CD14-positive monocyte (primary cell): ENCODE measurements at places on chromosomes 5 and 9.

- no peak for DNase-seq
Measured at GRCh38 chr9:35333551-35333950, 156.4 kb upstream of the RUSC2 start.

DNA sequence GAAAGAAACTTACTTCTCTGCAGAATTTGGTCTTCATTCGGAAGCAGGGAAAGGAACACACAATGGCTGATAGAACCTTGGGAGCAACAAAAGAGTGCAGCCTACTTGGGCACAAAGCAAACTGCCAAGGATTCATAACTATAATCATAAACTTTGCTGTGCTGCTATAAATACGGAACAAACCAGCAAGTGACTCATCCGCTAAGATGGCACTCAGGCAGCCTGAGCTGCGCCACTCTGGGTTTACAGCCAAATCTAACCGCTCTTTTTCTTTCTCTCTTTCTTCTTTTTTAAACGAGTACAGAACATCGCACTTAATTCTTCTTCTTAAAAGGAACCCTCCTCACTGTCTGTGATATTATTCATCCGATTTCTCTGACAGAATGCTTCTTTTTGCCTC lies 81.1 kb downstream of the PTPN3 start:
- no peak for DNase-seq

GRCh38 chr5:128534726-128535125 lies 3.3 kb downstream of the FBN2 start:
- no peak for DNase-seq

- no peak for DNase-seq
Measured at GRCh38 chr5:152622628-152623027, 217.5 kb upstream of the NMUR2 start.

- no peak for DNase-seq
Measured at GRCh38 chr9:35858458-35858857, 11.7 kb downstream of the OR13J1 start.

- no peak for DNase-seq
Measured at GRCh38 chr9:127087411-127087810, 35.0 kb downstream of the ANGPTL2 start.

- peak; percentile 50 for DNase-seq
Measured at GRCh38 chr5:14723701-14724132, 59.2 kb downstream of the OTULIN start.

- DNase-seq = no peak
Measured at GRCh38 chr5:170402508-170402907, 13.3 kb upstream of the KCNMB1 start.

- no peak for DNase-seq
Measured at GRCh38 chr5:10831419-10831818, 70.4 kb upstream of the DAP start.

GRCh38 chr9:124353811-124354274 lies 61.4 kb downstream of the PSMB7 start:
- DNase-seq = no peak

DNA sequence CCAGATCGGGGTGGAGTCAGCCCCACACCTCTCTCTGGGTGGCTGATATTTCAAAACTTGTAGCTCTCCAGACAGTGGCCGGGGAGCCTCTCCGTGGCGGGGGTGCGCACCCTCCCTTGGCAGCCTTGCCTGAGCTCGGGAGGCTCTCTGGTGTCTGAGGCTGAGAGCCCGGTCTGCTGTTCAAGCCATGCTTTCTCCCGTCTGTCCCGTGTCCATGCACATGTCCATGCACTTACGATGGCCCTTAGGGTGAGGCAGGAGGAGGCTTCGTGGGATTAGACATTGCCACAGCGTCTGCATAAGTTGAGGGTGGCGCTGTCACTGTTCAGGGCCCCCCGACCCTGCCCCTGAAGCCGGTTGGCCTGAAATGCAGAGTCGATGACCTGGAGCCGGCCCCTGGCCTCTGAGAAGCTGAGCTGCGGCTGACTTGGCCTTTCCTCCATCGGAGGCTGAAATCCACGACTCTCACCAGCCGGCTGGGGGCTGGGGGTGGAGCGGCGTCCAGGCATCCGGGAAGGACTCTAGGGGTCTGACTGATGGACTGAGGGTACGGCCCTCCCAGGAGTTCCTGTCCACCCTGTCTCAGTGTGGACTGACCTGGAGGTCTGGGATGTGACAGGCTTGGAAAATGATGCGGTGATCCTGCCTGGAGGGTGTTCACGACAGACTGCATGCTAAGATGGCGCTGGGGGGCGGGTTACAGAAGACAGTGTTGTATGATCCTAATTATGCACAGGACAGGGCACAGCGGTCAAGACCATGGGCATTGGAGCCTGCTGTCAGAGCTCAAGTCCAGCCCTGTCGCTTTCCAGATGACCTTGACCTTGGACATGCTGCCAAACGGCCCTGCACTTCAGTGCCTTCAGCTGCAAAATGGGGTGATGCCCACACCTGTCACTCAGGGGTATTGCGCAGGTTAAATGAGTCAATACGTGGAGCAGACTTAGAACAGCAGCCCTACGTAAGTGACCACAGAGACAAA lies 18.3 kb upstream of the SLC2A6 start:
- no peak for DNase-seq

- no peak for DNase-seq
Measured at GRCh38 chr5:168163966-168164365, 127.5 kb upstream of the WWC1 start.

- peak; percentile 55 for DNase-seq
Measured at GRCh38 chr9:88831713-88832407, 159.4 kb upstream of the S1PR3 start.

DNA sequence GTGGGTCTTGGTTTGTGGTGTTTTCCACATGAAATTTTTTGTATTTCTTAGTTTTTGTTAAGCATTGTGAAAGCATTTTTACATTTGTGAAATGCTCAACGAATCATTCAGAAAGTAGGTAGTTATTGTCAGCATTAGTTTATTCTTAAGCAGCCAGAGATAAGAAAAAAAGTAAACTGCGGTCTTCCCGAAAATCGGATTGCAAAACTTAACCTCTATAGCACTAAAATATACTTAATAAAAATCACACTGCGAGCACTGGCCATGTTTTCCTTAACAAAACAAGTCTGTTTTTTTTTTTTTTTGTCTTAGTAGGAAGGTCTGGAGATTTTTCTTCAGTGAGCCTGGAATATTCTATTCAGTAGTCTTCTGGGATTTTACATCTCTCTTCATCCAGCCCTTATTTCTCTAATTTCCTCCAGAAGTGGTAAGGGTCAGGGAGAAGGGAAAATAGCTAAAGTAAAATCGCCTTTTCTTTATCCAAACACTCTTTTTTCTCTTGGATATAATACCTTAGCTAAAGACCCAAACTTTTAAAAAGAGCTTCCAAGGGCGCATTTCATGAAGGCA lies 289.9 kb downstream of the DMAC1 start:
- DNase-seq = no peak

- peak; percentile 45 for DNase-seq
Measured at GRCh38 chr9:114677418-114677817, 4.6 kb downstream of the TEX48 start.

DNA sequence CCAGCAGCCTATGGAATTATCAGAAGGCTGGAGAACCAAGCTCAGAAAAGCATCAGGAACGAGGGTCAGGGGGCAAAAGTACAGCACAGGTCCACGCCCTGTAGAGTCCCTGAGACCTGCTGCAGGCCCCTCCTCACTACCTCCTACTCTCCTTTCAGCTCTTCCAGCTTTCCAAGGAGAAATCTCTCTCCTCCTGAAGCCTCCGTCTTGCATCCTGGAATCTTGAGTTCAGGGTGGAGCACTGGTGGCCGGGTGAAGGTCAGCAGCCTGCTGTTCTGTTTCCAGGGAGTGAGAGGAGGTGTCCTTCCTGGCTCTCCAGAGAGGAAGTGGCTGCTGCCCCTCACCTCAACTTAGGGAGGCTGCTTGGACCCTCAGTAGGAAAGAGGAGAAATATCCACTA lies 342.3 kb downstream of the ZSWIM6 start:
- no peak for DNase-seq

- peak; percentile 18 for DNase-seq
Measured at GRCh38 chr5:76143884-76144283, 60.7 kb downstream of the SV2C start.

- DNase-seq = no peak
Measured at GRCh38 chr9:130936285-130937117, 2.5 kb downstream of the FIBCD1 start.

DNA sequence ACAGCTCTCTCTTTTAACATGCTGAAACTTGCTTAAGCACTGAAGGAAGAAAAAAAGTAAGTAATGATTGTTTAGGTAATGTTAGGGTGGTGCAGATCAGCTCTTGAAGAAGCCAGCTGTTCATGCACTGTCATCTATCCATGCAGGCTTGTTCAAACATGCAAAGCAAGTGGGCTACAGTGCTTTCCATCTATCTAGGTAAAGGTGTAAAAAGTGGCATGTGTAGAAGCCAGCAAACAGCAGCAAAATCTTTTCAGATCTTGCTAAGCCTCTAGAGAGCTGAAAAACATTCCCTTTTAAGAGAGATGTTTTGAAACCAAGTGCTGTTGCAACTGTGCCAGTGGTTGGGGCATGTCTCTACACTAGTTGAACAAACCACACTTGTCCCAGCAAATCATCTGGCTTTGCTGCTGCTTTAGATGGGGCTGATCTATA lies 214.4 kb downstream of the EFNA5 start:
- DNase-seq = no peak

GRCh38 chr5:157449011-157449723 lies 10.8 kb upstream of the NIPAL4 start:
- DNase-seq = no peak

- no peak for DNase-seq
Measured at GRCh38 chr5:123105864-123106263, 16.8 kb downstream of the PRDM6 start.
